Astrocyte (in vitro differentiated cells and primary cell): ENCODE measurements at places on chromosomes 16 and 17. TPM values are rescaled to one million over a fixed set of nuclear protein-coding genes. Genes with fewer than 3 reads are reported as not detected.

- H3K27me3 ChIP-seq: peaks cover 14% of the 10 kb centered on the region
- H3K36me3 ChIP-seq: no peaks in the 10 kb centered on the region
- H3K27ac ChIP-seq: no peak overlapping the region
- H3K4me3 ChIP-seq: no peak overlapping the region
Observed at GRCh38 chr17:81030741-81031565, 4.0 kb upstream of the BAIAP2 start.

DNA sequence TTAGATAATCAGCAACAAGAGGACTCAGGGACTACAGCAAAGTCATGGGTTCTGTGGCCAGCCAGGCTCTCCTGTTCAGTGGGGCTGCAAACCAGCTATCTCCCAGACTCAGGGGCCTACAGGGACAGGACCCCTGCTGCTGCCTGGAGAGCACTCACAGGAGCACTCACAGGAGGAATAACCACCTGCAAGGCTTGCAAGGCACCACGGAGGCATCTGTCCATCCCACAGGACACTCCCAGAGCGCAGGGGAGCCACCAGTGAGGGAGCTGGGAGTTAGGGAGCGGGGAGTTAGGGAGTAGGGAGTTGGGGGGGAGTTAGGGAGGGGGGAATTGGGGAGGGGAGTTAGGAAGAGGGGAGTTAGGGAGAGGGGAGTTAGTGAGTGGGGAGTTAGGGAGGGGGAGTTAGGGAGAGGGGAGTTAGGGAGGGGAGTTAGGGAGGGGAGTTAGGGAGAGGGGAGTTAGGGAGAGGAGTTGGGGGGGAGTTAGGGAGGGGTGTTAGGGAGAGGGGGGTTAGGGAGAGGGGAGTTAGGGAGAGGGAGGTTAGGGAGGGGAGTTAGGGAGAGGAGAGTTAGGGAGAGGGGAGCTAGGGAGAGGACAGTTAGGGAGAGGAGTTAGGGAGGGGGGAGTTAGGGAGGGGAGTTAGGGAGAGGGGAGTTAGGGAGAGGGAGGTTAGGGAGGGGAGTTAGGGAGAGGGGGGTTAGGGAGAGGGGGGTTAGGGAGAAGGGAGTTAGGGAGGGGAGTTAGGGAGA is 5.7 kb downstream of the CANT1 start:
- no peaks in the 10 kb centered on the region for H3K27me3 ChIP-seq
- H3K36me3 ChIP-seq: no peaks in the 10 kb centered on the region
- DNase-seq: no peak
- H3K4me3 ChIP-seq: no peak overlapping the region

- no peak overlapping the region for H3K4me3 ChIP-seq
- DNase-seq: peak; percentile 98
- peaks cover 14% of the 10 kb centered on the region for H3K4me1 ChIP-seq
- H3K36me3 ChIP-seq: no peaks in the 10 kb centered on the region
- peak overlapping the region; percentile 41 for H3K27ac ChIP-seq
Observed at GRCh38 chr17:42428141-42428944, 5.3 kb upstream of the CAVIN1 start.

DNA sequence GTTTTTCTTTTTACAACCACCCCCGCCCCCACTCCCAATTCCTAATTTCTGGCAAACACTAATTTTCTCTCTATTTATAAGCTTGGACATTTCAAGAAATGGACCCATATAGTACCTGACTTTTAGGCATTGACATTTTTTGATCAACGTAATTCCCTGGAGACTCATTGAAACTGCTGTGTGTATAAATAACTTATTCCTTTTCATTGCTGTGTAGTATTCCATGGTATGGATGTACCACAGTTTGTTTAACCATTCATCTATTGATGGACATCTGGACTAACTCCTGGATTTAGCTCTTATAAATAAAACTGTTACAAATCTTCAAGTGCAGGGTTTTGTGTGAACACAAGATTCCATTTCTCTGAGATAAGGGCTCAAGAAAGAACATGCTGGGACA is 47.1 kb upstream of the RBFOX1 start:
- H3K27ac ChIP-seq: no peak overlapping the region
- H3K27me3 ChIP-seq: no peaks in the 10 kb centered on the region
- H3K4me3 ChIP-seq: no peak overlapping the region
- H3K36me3 ChIP-seq: no peaks in the 10 kb centered on the region
- H3K4me1 ChIP-seq: no peaks in the 10 kb centered on the region

GRCh38 chr17:65456368-65457151 is 104.9 kb downstream of the AXIN2 start:
- H3K27ac ChIP-seq: no peak overlapping the region
- no peak overlapping the region for H3K4me3 ChIP-seq
- H3K27me3 ChIP-seq: peaks cover 6% of the 10 kb centered on the region
- no peaks in the 10 kb centered on the region for H3K36me3 ChIP-seq
- no peak for DNase-seq

GRCh38 chr16:6528217-6528616 is 804.4 kb upstream of the RBFOX1 start:
- H3K4me3 ChIP-seq: no peak overlapping the region
- H3K27ac ChIP-seq: no peak overlapping the region
- no peaks in the 10 kb centered on the region for H3K27me3 ChIP-seq
- no peaks in the 10 kb centered on the region for H3K36me3 ChIP-seq
- H3K4me1 ChIP-seq: no peaks in the 10 kb centered on the region
- DNase-seq: no peak

The SLC6A2 gene
- total RNA-seq: not detected in 2 replicates

DNA sequence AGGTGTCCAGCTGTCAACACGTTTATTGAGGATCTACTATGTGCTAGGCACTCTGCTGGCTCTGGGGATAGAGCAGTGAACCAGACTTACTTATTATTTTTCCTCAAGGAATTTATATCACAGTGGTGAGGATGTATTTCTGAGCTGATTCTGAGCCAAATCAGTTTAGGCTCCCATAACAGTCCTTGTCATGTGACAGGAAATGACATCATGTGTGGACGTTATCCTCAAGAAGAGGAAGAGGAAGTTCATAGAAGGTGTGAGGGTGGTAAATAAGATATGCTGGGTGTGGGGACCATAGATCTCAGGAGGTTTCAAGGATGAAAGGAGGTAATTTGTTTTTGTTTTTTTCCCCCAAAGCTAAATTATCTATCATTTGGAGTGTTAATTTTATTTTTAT is 873.5 kb upstream of the EEF2KMT start:
- H3K36me3 ChIP-seq: no peaks in the 10 kb centered on the region
- H3K27ac ChIP-seq: no peak overlapping the region
- no peak for DNase-seq
- no peaks in the 10 kb centered on the region for H3K4me1 ChIP-seq

The EFCAB3 gene
- not detected in 2 replicates for total RNA-seq

DNA sequence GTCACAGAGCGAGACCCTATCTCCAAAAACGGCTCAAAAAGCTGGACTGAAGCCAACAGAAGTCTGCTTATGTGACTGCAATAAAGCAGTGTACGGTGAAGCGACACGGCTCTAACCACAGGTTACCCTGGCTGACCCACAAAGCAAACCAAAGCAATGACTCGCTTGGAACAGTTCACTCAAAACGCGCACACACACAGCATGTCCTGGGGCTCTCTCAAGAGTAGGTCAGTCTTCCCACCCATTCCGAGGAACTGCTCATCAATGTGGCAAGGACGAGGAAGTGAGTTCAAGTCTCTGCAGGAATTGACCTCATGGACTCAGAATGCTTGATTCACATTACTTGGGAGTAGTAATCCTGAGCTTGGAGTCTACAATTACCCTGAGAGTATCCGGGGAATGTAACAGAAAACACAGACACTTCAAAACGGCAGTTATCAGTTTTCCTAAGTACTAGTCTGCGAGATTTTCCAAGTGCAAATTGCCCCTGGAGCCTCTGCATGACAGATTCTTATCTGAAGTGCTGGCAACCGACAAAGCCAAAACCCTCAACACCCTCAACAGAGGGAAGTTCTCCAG is 25.4 kb downstream of the PELP1 start:
- no peaks in the 10 kb centered on the region for H3K27me3 ChIP-seq
- H3K36me3 ChIP-seq: peaks cover 35% of the 10 kb centered on the region
- peaks cover 22% of the 10 kb centered on the region for H3K4me1 ChIP-seq
- peak overlapping the region; percentile 14 for H3K27ac ChIP-seq
- peak; percentile 87 for DNase-seq

DNA sequence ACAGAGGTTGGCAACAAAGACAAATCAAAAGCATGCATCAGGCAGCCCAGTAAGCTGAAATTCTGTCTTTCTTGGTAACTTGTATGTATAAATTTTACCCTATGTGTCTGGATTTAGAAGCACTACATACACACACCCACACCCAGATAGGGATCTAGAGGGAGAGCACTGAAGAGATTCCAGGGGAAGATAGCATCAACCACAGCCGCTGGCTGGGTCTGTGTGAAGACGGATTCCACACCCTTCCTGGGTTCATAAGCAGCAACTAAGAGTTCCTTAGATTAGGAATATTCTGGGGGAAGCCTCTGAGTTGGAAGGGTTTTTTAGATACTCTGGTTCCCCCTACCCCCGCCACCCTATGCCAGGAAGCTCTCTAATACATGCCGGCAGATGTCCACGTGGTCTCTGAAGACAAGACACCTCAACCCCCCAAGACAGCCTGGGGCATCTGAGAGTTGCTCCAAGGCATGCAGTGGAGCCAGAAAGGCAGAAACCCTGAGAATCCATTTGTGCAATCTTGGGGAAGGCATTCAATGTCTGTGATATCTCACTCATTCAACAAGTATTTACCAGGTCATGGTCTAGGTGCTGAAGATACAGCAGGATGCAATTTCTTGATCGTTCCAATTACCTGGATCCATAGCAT is 86.4 kb downstream of the NOG start:
- DNase-seq: peak; percentile 46
- H3K4me1 ChIP-seq: peaks cover 37% of the 10 kb centered on the region
- no peak overlapping the region for H3K4me3 ChIP-seq
- no peaks in the 10 kb centered on the region for H3K36me3 ChIP-seq
- H3K27me3 ChIP-seq: peaks cover 35% of the 10 kb centered on the region

- H3K27ac ChIP-seq: no peak overlapping the region
- peaks cover 13% of the 10 kb centered on the region for H3K27me3 ChIP-seq
- no peaks in the 10 kb centered on the region for H3K4me1 ChIP-seq
- DNase-seq: no peak
- no peaks in the 10 kb centered on the region for H3K36me3 ChIP-seq
Observed at GRCh38 chr17:36468903-36469635, 17.4 kb upstream of the ZNHIT3 start.

GRCh38 chr17:51029142-51029541 is 91.5 kb downstream of the SPAG9 start:
- no peak for DNase-seq
- H3K4me1 ChIP-seq: no peaks in the 10 kb centered on the region
- no peak overlapping the region for H3K4me3 ChIP-seq

DNA sequence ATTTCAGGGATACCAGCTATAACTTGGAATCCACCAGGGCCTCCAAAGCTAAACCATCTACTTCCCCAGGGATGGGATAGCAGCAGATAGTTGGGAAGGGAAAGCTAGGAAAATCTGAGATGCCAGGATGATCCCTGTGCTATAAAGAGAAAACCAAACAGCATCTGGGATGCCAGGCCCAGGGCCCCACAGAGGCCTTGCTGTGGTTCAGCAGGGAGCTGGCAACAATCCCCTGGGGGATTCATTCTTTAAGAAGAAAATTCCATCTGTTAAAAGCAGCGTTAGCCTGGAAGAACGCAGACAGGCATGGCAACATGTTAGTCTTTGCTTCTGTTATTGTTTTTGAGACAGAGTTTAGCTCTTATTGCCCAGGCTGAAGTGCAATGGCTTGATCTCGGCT is 16.6 kb downstream of the MYO18A start:
- no peaks in the 10 kb centered on the region for H3K36me3 ChIP-seq
- DNase-seq: no peak
- peaks cover 13% of the 10 kb centered on the region for H3K4me1 ChIP-seq
- H3K4me3 ChIP-seq: no peak overlapping the region
- peaks cover 10% of the 10 kb centered on the region for H3K27me3 ChIP-seq

The KRT36 gene
- not detected in 2 replicates for total RNA-seq

DNA sequence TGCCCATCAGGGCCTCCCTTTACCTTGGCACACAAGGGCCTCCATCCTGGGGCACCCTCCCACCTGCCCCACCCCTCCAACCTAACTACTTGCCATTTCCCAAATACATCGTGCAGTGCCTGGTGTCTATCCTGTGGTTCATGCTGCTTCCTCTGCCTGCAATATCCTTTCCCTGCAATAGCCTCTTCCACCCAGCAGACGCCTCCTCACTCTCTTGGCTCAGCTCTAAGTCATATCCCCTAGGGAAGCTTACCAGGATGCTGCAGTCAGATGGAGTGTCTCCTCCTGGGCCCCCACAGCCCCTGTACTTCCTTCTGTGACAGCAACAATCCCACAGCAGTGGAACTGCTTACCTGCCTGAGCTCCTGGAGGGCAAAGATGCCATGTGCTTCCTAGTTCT is 36.7 kb downstream of the CCDC182 start:
- no peaks in the 10 kb centered on the region for H3K36me3 ChIP-seq
- DNase-seq: no peak
- H3K27ac ChIP-seq: no peak overlapping the region
- H3K27me3 ChIP-seq: peaks cover 7% of the 10 kb centered on the region
- no peak overlapping the region for H3K4me3 ChIP-seq

The CAMKK1 gene
- total RNA-seq: 3.8 and 5.1 TPM in 2 replicates

- no peak overlapping the region for H3K27ac ChIP-seq
- H3K4me1 ChIP-seq: peaks cover 29% of the 10 kb centered on the region
- H3K27me3 ChIP-seq: no peaks in the 10 kb centered on the region
- H3K36me3 ChIP-seq: no peaks in the 10 kb centered on the region
Observed at GRCh38 chr17:73337330-73337710, 25.5 kb upstream of the CDC42EP4 start.

GRCh38 chr16:88022076-88023042 is 71.1 kb downstream of the BANP start:
- H3K27ac ChIP-seq: no peak overlapping the region
- no peaks in the 10 kb centered on the region for H3K27me3 ChIP-seq
- no peak for DNase-seq
- H3K36me3 ChIP-seq: no peaks in the 10 kb centered on the region

DNA sequence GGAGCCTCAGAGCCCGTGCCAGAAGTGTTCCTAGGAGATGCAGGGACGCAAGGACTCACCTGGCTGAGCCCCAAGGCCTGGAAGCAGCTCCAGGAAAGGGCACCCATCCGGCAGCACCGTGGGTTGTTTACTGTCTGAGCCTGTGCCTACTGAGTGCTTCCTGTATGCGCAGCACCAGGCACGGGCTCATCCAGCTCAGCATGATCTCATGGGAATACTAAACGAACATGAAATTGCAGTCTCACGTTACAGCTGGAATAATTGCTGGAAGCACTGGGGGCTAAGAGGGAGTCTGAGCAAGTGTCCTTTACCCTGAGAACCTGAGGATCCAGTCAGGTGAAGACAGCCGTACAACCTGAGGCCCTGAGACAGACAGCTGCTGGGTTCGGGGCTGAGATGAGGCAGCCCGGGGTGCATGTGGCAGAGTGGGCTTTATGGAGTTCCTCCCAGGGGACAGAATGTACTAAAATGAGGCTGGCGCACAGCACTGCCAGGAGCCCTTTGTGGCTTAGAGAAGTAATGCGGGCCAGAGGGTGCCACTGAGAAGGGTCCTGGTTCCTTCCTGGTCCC is 5.4 kb downstream of the CTRL start:
- H3K27ac ChIP-seq: no peak overlapping the region
- H3K27me3 ChIP-seq: no peaks in the 10 kb centered on the region
- H3K4me1 ChIP-seq: no peaks in the 10 kb centered on the region
- no peak overlapping the region for H3K4me3 ChIP-seq
- DNase-seq: no peak

The ADAM11 gene
- 0.43 and 0.65 TPM in 2 replicates for total RNA-seq

GRCh38 chr17:63275318-63275970 is 170.7 kb downstream of the CYB561 start:
- H3K4me1 ChIP-seq: peaks cover 44% of the 10 kb centered on the region
- no peak overlapping the region for H3K4me3 ChIP-seq
- H3K27ac ChIP-seq: peak overlapping the region; percentile 92
- H3K36me3 ChIP-seq: no peaks in the 10 kb centered on the region
- DNase-seq: peak; percentile 99

GRCh38 chr16:67762385-67762784 is 43.3 kb upstream of the GFOD2 start:
- no peaks in the 10 kb centered on the region for H3K27me3 ChIP-seq
- H3K4me1 ChIP-seq: no peaks in the 10 kb centered on the region
- H3K4me3 ChIP-seq: no peak overlapping the region
- H3K36me3 ChIP-seq: no peaks in the 10 kb centered on the region
- DNase-seq: no peak
